ENCODE measurements at places on chromosomes 4 and X.

GRCh38 chr4:56611501-56611900, 69.6 kb downstream of the HOPX start:
- no peak for DNase-seq

GRCh38 chr4:41346306-41347061, 89.8 kb downstream of the UCHL1 start:
- no peak for DNase-seq

- DNase-seq = no peak
Observed at GRCh38 chr4:31807036-31807435, 1086.9 kb downstream of the PCDH7 start.

- DNase-seq = no peak
Observed at GRCh38 chr4:114378305-114378903, 220.2 kb upstream of the UGT8 start.

DNA sequence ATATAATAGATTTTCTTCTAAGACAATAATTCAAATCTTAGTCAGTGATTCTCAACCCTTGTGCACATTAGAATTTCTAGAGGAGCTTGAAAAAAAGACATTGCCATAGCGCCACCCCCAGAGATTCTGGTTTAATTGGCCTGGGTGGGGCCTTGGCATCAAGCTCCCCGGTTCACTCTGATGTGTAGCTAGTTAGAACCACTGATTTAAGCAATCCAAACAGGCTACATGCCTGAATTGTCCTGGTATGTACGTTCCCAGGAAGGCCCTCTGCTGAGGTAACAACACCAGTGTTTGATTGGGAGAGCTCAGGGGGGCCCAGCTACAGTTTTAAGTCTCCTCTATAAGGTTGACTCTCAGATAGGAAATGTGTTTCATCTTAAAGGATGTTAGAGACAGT, 1.3 kb upstream of the ATP10D start:
- DNase-seq = no peak

- DNase-seq = no peak
Observed at GRCh38 chr4:112765317-112765974, 128.5 kb downstream of the LARP7 start.

GRCh38 chrX:103585411-103586313, at the start of gene TCEAL4:
Gene TCEAL4 (plus strand): TSS chrX:103585515. CDS start chrX:103586676, 1,161 bp downstream.
- DNase-seq = no peak
